PC-3 (cell line): ENCODE measurements at places on chromosomes 3 and 15.

GRCh38 chr15:69060744-69061143 is 46.2 kb downstream of the NOX5 start:
- peak; percentile 45 for DNase-seq

GRCh38 chr3:141050576-141051442 is at the start of gene SPSB4:
TSS of gene SPSB4 (plus strand) at chr3:141051347. CDS start at chr3:141066105, 14,758 bp downstream.
- no peak for DNase-seq

DNA sequence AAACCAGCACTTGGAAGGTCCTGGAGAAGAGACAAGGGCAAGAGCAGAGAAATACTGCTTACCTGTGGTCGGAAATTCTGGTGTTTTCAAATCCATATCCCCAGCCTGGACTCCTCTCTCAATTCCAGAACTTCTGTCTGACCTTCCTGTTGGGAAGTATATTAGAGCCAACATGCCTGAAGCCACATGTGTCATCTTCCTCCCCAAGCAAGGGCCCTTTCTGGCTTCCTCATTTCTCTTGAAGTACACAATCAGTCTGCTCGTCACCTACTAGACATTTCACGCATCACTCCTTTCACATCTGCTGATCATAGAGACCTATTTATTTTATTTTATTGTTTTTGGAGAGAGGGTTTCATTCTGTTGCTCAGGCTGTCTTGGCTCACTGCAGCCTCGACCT is 8.4 kb downstream of the PARP14 start:
- DNase-seq, result peak; percentile 51

GRCh38 chr15:80424381-80424780 is 20.2 kb downstream of the ARNT2 start:
- peak; percentile 97 for DNase-seq

- DNase-seq, result no peak
Measured at GRCh38 chr15:40927873-40928806, 1.0 kb upstream of the DLL4 start.

GRCh38 chr3:14332392-14332791 is 70.0 kb upstream of the SLC6A6 start:
- no peak for DNase-seq

DNA sequence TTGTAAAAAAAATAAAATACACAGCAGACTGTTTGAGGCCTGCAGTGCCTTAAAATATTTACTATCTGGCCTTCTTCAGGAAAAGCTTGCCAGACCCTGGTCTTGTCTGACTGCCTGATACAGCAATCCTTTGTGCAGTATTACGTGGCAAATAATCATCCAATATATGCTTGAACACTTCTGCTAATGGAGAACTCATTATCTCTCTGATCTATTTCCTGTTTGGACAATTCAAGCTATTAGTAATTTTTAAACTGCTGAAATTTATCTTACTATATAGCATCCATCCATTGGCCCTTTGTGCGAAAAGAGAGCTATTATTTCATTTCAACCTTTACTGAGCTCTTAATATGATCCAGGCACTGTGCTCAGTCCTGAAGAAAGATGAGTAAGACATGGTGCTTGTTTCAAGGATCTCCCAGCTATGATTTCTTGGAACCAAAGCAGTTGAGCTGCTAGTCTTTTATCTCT is 15.9 kb downstream of the ATG7 start:
- DNase-seq, result peak; percentile 33

DNA sequence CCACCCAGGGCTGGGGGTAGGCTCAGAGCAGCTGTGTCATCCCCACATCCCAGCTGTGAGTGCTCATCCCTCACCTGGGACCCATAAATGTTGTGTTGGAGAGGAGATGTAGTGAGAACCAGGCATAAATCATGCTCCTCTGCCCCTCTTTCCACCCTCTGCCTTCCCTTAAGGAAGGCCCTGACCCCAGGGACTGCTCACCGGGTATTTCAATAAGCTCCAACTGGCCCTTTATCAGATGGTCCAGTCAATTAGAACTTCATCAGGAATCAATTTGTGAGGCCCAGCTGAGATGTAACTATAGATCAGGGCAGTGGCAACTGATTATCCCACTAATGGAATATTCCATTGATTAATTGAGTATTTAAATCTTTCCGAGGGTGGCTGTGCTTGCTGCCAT is 50.8 kb upstream of the NTRK3 start:
- no peak for DNase-seq

GRCh38 chr3:36751326-36751725 is 13.0 kb downstream of the DCLK3 start:
- no peak for DNase-seq

DNA sequence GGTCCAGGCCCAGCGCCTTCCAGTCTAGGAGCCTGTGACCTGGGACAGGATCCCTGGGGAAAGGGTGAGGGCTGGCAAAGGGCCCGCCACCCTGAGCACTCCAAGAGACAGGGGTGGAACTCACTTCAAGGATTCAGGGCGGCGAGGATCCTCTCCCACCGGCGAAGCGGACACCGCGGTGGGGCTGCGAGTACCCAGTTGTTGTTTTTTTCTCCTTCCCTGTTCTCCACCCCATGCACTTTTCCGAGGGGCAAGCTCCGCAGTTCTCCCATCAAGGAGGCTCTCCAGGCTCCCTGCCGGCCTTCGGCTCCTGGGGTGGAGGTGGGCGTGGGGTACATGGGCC is 387 bp upstream of the PAQR5 start:
- no peak for DNase-seq

DNA sequence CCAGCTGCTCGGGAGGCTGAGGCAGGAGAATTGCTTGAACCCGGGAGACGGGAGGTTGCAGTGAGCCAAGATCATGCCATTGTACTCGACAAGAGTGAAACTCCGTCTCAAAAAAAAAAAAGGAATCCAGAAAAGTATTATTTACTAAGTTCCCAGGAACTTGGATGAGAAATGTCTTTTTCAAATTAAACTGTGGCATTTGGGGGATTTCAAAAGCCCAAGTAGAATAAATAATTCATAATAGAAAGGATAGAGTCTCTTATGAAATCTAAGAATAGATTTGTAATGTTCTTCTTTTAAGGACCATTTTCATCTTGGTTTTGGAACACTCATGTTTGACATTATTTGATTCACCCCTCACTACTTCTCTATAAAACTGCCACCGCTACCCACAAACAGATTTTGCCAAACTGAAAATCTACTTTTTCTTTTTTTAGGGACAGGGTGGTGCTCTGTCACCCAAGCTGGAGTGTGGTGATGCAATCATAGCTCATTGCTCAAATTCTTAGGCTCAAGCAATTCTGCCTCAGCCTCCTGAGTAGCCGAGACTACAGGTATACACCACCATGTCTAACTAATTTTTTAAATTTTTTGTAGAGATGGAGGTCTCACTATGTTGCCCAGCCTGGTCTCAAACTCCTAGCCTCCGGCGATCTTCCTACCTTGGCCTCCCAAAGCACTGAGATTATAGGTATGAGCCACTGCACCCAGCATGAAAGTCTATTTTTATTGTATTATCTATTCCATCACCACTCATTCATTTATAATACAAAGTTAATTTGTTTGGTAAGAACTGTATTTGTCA is 99.3 kb downstream of the SENP2 start:
- DNase-seq, result peak; percentile 70

DNA sequence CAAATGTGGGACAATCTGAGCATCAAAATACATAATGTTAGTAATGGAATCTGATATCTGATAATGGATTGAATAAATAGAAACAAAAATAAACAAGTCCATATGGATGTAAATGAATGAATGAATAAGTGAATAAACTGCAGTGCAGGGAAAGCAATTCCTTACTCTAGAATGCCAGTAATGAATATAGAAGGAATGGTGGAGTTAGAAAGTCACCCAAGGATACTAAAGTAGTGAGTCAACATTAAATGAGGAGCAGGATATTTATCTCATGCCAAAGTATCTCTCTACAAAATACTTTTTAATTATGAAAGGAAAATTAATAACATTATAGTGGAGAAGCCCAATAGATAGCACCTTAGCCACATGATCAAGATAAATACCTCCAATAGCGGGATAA is 300.3 kb downstream of the FEZF2 start:
- no peak for DNase-seq

- no peak for DNase-seq
Measured at GRCh38 chr3:101278727-101279126, 41.6 kb downstream of the IMPG2 start.

GRCh38 chr3:50297896-50298725 is 1.1 kb downstream of the HYAL3 start:
- no peak for DNase-seq

- peak; percentile 97 for DNase-seq
Measured at GRCh38 chr3:57803647-57804081, 47.6 kb downstream of the SLMAP start.

DNA sequence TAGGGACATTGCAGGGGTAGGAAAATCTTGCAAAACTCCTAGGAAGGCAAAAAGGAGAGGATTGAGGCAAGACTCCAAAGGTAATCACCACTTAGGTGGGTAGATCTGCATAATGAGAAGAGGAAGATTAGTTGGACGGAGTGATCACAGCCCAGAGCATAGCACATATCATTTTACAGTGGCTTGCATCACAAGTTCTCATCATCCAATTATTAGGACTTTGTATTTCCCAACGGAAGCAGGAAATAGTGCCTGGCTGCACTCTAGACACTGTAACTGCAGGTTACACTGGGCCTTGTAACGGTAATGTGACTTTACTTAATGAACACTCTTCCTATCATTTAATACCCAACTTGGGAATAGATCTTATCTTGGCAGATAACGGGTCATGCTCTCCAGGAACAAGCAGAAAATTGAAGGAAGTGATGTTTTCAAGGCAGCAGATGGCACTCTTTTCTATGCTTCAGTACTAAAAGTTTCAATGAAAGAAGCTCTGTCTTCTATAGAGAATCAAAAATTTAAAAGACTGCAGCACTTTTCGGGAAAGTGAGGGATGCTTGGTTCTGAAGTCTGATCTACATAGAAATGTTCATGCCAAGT is 101.9 kb upstream of the KCNMB2 start:
- peak; percentile 30 for DNase-seq

GRCh38 chr3:37183375-37183831 is 9.0 kb upstream of the LRRFIP2 start:
- DNase-seq, result peak; percentile 99

DNA sequence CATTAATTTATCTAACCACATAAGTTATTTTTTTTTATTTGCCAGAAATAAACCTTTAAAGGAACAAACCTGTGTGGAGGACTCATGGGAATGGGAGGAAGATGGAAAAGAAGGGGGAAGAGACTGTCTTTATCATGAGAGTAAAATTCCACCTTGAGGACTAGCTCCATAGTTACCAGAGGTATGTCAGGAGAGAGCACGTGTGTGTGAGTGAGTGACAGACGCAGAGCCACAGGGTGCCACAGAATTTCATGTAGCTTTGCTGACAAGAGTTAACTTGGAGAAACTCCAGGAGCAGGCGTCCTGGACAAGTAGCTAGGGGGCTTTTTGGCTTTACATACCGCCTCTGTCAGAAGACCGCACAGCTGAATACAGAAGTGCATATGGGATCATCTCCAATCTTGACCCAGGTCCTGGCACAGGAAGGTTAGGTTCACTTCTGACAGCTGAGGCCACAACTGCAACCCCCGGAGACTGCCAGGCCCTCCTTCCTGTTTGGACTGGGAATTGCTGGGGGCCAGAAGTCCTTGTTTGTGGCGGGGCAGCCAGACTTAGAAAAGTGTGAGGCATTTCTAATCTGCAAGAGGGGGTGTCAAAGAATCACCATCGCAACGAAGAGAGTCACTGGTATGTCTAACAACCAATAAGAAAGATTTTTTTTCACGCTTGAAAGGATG is 197.8 kb upstream of the TPM1 start:
- no peak for DNase-seq

GRCh38 chr3:120160050-120160449 is 65.8 kb upstream of the GSK3B start:
- DNase-seq, result peak; percentile 99

DNA sequence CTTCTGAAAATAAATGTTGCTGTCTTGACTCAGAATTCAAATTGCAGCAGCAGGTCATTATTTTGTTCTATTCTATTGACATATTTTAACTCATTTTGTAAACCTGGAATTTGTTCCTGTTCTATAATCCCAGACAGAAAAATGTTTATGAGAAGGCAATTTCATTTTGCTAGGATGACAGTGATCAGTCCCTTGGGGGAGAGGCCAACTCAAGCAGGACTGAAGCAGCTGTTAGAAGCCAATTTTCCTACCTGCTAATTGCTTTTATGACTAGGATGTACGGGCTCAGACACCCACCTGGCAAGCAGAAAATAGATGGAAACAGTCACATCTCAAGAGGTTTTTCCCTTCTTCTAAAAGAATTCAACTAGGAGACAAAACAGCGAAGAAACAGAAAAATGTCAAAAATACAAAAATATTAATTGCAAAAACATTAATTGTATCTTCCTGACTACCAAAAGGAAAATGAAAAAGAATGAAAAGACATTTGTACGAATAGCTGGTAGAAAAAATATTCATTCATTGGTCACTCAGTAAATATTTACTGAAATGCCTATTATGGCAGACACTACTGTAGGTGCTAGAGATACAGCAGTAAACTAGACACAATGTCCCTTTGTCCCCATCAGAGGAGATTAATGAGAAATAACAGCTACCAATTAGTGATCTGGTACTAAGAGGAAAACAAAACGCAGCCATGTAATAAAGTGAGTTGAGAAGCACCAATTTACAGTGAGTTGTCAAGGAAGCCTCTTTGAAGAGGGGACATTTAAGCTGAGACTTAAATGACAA is 73.5 kb downstream of the PEAK1 start:
- peak; percentile 33 for DNase-seq

DNA sequence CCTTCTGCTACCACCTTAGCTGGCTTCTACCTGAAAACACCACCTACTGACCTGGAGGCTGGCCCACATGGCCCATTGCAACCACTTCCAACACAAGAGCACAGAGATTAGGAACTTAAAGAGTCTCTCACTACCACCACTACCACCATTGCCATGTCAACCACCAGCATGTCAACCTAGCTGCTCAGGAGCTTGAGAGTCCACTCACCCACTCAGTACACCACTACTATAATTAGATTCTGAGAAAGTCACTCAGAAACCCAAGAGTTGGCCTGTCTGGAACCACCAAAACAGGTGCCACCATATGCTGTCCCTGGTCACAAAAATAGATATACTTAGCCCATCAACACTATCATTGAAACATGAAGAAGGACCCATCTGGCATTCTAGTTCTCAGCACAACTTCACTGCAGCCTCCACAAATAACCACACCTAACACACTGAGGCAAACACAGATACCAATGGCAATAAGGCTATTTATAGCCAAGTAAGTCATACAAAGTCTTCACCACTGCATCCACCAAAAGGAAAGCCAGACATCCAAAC is 806.7 kb upstream of the EPHA6 start:
- DNase-seq, result no peak

DNA sequence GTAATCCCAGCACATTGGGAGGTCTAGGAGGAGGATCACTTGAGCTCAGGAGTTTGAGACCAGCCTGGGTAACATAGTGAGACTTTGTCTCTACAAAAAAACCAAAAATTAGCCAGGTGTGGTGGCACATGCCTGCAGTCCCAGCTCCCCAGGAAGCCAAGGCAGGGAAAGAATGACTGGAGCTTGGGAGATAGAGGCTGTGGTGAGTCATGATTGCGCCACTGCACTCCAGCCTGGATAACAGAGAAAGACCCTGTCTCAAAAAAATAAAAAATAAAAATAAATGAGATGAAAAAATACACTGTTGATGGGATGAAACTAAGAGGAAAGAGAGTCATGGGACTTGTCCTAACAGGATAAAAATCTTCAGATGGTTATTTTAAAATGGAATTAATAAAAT is 137.6 kb downstream of the IMPG2 start:
- DNase-seq, result peak; percentile 40
